ENCODE measurements at places on chromosomes 11 and 22.

GRCh38 chr22:23767303-23767672 lies 484 bp downstream of the CHCHD10 start:
- DNase-seq, result no peak

GRCh38 chr11:8671193-8671612 lies 11.3 kb downstream of the TRIM66 start:
- DNase-seq, result peak; percentile 15

- peak; percentile 44 for DNase-seq
Measured at GRCh38 chr11:17734418-17734911, at the start of gene KCNC1. Gene KCNC1, plus strand, starts transcription at chr11:17734781. Its CDS starts 1,222 bp downstream, at chr11:17736003.

DNA sequence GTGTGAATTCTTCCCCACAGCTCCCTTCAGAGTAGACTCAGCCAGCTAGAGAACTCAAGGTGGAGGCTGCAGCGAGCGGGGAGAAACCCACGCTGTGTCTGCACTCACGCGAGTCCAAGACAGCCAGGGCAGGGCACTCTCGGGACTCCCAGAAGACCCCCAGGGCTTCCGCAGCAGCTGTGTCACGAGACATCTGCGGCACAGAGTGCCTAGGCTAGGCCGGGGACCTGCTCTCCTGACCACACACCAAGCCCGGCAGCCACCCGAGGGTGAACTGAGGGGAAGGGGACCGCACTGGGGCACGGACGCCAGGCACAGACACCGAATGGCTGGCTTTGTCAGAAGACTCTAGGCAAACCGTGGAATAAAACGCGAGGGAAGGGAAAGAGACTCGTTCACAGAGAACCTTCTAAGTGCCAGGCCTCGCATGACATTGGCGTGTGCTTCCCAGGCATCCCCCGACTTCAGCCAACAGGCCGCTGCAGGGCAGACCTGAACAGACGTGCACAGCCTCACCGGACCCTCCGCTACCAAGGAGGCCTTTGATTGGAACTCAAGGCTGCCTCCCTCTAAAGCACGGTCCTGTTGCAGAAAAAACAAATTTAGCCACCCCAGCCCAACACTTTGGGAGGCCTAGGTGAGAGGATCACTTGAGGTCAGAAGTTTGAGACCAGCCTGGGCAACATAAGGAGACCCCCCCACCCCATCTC lies 18.2 kb upstream of the MOB2 start:
- no peak for DNase-seq

GRCh38 chr11:128521682-128522054 lies 65.7 kb downstream of the ETS1 start:
- no peak for DNase-seq

- no peak for DNase-seq
Measured at GRCh38 chr11:65102142-65103095, 6.4 kb downstream of the VPS51 start.

DNA sequence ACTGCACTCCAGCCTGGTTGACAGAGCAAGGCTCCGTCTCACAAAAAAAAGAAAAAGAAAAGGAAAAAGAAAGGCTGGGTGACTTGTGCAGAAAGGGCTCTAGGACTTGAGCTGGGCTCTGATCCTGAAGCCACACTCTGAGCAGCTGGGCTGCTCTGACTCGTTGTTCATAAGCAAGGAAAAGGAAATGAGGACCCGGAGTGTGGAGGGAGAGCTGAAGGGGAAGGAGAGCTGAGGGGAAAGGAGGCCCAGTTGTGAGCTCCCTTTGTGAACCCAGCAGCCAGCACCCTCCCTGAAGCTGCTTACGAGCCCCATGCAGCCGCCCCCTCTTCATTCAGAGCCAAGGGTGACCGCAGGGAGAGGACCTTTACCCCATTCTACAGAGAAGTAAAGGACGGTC lies 12.3 kb upstream of the SH3BP1 start:
- DNase-seq, result no peak

GRCh38 chr11:24944891-24945290 lies 448.0 kb downstream of the LUZP2 start:
- no peak for DNase-seq

- no peak for DNase-seq
Measured at GRCh38 chr11:70505761-70506657, 107.7 kb downstream of the CTTN start.

GRCh38 chr11:103773059-103773458 lies 263.4 kb upstream of the DDI1 start:
- no peak for DNase-seq

DNA sequence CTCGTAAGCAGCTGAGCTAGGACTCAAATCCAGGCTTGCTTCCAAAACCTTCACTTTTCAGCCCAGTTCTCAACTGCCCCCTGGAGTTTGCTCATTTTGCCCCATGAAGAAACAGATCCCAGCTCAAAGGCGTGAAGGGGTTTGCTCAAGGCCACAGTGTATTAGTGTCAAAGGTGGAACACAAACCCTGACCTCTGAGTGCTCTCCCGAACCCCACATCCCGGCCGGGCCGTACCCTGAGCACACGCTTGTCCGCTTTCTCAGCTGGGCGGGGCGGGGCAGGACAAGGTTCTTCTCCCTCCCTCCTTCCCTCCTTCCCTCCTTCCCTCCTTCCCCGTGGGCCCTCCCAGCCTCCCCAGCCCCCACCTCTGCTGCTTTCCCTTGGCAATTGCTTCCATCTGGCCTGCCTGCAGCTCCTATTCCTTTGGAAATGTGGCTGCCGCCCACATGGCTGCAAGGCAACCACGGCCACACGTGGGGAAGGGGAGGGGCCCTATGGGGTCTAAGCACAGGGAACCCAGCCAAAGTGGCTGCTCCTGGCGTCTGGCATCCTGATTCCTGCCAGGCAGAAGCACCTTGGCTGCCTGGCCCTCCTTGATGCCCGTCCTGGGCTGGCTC lies 4.1 kb downstream of the ST3GAL4 start:
- DNase-seq, result no peak
